ENCODE measurements at places on chromosomes 12 and 14.

GRCh38 chr12:111111681-111112080 is 191.3 kb upstream of the MYL2 start:
- DNase-seq: no peak

DNA sequence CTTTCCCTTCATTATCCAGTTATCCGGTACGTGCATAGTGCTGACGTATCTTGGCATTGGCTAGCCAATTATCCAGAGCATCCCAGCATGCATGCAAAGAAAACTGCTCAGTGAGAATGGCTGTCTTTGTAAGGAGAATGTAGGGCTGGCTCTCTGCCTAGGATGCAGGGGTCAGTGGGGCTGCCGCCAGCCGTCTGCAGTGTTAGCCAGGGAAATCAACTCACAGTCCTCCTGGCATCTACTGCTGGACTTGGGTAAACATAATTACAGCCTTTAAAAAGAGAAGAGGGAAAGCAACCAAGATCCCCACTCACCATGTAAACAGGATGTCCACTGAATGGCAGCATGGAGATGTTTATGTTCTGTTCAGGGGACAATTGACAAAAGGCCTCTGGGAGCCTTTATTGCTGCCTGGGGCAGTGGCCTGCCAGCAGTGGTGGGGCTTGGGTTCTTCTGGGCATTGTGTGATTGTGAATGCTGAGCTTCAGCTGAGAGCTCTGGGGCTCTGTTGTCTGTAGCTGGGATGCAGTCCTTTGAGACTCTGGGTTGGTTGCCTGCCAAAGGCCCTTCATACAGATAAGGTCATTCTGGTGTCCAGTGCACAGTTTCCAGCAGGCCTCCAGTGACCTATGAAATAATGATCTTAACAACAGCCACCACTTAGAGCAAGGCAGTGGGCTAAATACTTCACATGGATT is 121.8 kb downstream of the TBC1D30 start:
- no peak for DNase-seq

DNA sequence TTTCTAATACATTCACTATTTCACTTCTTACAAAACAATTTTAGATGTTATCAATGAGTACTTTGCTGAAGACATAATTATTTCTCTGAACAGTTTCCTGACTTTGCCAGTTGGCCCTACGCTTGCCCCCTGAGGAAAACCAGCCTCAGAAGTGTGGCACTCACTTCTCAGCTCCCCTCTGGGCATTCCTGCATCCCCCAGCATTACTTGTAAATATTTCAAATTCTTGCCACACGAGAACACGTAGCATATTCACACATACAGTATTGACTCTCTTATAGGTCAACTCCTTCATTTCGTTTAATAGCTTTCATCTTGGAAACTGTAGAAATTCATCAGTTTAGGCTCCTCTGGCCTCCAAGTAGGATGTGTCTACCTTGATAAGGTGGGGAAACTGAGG is 65.2 kb downstream of the OTX2 start:
- DNase-seq: no peak

DNA sequence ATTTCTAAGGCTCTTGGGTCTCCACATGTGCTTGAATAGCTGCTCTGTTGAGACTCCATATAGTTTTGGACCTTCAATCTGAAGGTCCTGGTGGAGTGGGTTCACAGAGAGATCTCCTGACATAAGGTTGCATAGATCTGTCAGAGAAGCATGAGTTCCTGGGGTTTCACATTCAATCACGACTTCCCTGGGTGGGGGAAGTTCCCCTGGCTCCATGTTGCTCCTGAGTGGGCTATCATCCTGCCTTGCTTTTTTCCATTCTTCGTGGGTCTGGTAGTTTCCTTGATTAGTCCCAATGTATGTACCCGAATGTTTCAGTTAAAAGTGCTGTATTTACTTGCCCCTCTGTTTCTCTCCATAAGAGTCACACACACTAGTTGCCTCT is 181.8 kb downstream of the RASSF9 start:
- DNase-seq: no peak

DNA sequence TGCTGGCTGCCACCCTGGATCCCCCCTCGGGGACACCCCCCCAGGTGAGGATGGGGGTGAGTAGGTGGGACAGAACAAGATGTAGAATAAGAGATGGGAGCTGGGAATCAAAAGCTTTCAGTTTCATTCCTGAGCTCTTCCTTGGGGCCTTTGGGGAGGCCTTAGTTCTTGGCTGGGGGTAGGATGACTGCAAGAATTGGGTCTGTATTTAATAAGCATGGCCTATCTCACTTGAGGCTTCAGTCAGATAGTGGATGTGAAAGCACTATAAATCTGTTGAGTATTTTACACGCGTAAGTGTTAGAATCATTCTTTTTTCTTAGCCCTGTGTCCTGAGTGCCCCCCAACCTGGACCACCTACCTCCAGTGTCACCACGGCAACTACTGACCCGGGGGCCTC is 4.6 kb downstream of the MBD6 start:
- no peak for DNase-seq

- no peak for DNase-seq
These were observed 3.2 kb upstream of the GSG1 start for GRCh38 chr12:13106666-13107065.

DNA sequence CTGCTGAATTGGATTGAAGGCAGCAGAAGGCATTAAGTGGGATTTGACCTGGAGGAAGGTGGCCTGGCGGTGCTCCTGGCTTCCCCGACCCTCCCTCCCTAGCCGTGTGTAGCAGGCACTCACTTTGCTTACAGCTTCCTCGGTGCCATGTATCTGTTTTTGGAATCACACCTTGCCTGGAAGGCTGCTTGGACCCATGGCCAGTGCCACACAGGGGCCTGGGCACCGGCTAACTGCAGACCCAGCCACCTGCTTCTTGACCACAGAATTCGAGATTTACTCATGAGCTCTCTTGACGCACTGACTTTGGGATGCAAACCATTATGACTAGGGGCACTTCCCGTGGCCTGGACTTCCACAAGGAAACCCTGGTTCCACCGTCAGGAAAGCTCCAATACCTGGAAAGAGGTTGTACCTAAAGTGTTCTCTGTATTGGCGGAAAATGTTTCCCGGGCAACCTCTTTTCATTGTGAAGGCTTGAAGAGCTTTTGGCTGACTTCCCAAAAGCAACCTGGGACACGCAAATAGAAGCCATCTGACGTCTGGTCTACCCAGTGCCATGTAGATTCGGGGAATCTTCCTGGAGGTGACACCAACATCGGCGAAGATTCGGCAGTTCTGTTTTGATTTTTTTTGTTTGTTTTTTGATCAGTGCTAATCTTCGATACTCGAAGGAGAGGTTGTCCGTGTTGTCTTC is 125.6 kb upstream of the RTL1 start:
- no peak for DNase-seq

- no peak for DNase-seq
These were observed 128.3 kb downstream of the AKAP6 start for GRCh38 chr14:32457213-32457920.
